Activated B cell treated with CpG ODN at 0.5 μM for 24 hours (primary cell): ENCODE measurements at places on chromosomes 7 and 10.
A peak's percentile ranks its signal among the peaks of the same experiment; 100 is the strongest.

DNA sequence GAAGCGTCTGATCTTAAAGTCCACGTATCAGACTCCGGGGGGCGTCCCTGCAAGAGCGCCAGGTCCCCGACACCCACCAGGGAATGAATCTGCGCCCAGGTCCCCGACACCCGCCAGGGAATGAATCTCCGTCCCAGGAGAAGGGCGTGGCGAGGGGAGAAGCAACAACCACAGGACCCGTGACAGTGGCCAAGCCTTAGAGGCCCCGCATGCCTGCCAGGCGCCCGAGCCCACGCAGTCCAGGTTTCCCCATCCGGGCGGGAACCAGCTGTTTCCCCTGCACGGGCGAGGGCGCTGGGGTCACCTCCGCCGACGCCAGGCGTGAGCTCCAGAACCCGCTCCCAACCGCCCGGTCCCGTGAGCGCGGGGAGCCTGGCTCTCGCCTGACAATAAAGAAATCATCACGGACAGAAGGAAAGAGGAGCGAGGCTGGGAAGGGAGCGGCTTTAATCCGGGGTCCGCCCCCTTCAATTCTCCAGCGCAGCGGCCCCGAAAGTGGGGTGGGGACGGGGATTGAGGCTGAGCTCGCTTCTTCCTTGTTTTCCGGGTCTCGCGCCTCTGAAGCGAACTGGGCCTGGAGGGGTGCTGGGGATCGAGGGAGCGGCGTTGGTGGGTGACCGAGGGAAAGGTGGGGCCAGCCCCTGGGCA, 29.0 kb upstream of the BMS1 start:
- no peak for DNase-seq

- DNase-seq = no peak
Measured at GRCh38 chr10:71206911-71207310, 5.5 kb upstream of the UNC5B start.

GRCh38 chr10:131464789-131465188, 153.3 kb upstream of the TCERG1L start:
- DNase-seq = no peak

GRCh38 chr10:97016728-97017473, 168.9 kb downstream of the SLIT1 start:
- DNase-seq = no peak

GRCh38 chr10:53356616-53357349, 584.2 kb upstream of the MBL2 start:
- no peak for DNase-seq

DNA sequence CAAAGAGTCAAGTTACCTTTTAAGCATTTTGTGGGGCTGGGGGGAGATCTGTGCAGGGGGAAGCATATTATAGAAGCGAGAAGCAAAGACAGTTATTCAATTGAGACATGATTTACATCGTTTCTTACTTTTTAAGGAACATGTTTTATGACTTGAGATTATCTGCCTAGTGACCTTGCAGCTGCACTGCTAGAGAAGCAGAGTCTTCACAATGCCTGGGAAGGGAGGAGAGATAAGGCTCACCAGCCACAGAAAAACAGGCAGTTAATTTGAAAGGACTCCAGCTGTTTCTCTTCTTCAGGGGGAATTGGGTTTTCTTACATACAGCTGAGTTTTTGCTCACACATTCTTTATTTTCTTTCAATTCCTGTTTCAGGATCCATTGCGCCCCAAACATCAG, 31.0 kb downstream of the PHYH start:
- DNase-seq = no peak

- DNase-seq = peak; percentile 63
Measured at GRCh38 chr7:44565097-44565794, 8.5 kb downstream of the DDX56 start.

GRCh38 chr7:33379891-33380525, 250.6 kb downstream of the BBS9 start:
- DNase-seq = no peak

- DNase-seq = no peak
Measured at GRCh38 chr10:48879451-48879850, 60.2 kb downstream of the LRRC18 start.

DNA sequence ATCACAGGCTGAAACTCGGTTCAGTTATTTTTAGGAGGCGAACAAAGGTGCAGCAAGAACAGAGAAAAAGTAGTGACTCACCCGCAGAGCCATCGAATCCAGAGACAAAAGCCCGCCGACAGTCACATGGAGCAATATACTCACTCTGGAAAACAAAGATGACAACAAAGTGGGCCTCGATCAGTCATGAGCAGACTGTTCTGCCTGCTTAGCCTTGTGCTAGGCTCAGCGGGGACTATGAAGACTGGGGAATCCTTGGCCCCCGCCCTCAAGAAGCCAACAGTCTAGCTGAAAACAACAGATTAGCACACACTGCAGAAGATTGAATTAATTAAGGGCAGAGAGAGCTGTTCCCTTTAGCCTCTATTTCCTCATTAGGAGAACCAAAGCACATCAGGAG, 30.4 kb downstream of the XPNPEP1 start:
- no peak for DNase-seq

- no peak for DNase-seq
Measured at GRCh38 chr7:20218279-20218678, 1.1 kb upstream of the MACC1 start.

DNA sequence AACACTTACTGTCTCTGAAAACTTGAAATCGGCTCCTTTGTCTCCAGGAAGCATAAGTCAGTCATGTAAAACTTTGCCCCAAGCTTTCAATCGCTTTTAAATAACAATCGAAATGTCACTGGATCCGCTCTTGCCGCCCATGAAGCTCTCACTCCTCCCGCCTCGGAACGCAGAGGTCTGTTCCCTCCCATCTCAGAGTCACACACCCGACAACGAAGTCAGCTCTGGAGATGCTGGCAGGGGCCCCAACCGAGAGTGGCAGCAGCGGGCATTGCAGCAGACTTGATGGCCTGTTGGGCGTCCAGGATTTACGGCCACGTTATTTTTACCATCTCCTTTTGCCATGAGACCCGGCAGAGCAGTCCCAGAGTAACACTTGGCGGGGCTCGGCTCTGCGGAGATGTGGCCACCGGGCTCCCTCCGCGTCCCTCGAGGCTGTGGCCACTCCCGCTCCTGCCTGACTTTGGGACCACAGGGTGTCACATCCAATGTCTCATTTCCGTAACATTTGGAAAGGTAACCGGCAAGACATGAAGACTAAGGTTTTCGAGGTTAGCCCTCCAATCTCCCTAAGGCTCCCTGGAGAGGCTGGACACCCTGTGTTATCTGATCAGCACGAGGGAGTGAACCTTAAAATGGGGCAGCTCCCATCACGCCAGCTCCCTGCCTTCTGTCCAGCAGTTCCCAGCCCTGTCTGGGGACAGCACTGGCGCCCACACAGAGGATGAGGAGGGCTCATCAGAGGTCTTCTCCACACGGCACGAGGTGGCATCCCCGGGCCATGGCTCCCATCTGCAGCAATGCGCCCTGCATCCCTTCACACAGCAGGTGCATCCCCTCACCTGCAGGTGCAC, 62.8 kb upstream of the ADGRA1 start:
- no peak for DNase-seq

DNA sequence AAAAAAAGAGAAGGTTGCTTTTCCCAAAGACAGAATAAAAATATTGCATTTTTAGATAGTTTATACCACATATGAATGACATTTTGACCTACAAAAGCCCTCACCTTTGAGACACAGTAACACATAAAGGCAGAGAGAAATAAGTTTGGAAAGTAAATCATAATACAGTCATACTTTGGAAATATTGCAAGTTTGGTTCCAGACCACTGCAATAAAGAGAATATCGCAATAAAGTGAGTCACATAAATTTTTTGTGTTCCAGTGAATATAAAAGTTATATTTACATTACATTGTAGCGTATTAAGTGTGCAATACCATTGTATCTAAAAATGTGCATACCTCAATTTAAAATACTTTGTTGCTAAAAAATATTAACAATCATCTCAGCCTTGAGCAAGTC, 40.3 kb downstream of the CCDC71L start:
- DNase-seq = no peak

DNA sequence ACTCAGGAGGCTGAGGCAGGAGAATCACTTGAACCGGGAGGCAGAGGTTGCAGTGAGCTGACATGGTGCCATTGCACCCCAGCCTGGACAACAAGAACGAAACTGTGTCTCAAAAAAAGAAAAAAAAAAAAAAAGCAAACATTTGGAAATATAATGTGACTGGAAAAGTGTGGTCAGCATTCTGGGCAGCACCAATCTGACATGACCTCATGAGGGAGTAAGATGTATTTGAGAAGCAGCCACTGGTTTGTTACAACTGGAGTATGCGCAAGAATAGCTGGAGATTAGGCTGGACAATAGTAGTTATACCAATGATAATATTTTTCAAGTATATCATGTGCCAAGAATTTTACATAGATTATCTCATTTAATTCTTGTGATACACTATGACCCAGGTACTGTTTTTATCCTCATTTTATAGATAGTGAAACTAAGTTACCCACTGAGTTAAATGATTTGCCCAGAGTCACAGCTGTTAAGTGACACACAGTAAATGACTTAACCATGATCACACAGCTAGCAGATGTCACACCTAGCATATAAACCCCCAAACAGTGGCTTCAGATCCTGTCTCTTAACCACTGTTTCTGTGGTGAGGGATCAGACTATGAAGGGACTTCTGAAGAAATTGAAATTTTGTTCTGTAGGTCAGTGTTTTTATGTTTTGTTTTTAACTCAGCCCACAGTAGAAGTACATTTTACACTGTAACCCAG, 11.1 kb downstream of the MCU start:
- DNase-seq = no peak

GRCh38 chr7:154777489-154777888, 225.4 kb downstream of the PAXIP1 start:
- no peak for DNase-seq

GRCh38 chr10:117226813-117227451, 14.0 kb upstream of the SLC18A2 start:
- DNase-seq = no peak

DNA sequence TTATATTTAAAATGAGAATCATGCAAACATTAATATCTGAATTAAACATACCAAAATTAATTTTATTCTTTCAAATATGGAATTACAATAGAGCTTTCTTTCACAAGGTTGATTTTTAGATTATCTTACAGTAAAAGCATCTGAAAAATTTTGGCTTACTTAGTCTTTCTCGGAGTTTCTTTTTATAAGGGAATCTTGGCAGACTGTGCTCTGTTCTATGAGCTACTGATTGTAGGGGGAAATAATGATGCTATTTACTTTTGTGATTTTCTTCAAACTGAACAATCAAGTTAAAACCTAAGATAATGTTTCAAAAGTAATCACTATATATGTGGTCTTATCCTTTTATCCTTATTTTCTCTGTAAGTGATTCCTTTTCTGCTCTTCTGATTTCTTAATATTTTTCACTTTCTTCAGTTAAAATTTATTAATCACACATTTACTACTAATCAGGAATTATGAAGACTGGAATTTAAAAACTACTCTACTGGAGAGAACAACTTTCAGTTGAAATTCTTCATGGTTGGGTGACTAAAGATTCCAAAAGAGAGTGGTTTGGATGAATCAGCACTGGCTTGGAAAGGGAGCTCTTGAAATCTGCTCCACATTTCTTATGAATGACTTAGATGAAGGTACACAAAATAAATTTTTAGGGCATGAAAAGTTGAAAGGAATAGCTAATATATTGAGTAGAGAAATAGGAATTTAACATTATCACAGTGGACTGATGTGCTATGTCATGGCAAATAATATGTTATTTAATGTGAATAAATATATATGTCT, 103.9 kb downstream of the PPP1R9A start:
- DNase-seq = no peak

DNA sequence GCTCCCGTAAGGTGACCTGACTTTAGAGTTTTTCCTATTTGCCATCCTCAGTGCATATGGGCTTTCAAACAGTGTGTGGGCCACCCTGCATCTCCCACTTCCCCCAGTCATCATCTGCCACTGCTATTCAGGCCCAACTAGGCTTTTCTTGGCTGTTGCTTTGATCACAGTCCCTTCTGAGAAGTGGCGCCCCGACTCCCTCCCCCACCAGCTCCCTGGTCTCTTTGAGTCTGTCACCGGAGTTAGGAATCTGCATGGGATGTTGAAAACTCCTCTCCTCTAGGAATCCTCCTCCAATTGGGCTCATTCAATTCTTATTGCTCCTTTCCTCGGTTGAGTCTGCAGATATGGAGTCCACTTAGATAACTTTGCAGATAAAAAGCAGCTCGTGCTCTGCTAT, 32.1 kb downstream of the HIF1AN start:
- no peak for DNase-seq

GRCh38 chr7:38306914-38307313, 33.5 kb upstream of the TARP start:
- no peak for DNase-seq

GRCh38 chr10:92387289-92387940, 96.4 kb downstream of the MARCHF5 start:
- DNase-seq = no peak

DNA sequence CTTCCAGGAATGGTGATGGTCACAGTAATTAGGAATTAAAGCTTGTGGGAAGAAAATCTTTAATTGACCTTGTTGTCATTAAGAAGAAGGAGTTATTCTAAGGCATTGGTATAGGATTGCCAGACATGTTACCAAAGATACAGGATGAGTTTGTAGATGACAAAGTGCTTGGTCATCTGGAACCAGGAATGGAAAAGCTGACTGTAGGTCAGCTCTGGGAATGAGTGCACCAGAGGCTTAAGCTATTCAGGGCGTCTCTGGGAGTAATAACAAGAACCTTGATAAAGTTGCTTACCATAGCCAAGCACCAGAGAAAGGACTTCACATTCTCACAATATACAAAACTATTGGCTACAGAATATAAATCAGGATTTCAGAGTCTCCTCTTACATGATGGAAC, 89.0 kb downstream of the PHTF2 start:
- DNase-seq = no peak

GRCh38 chr7:91620827-91621226, 259.7 kb downstream of the MTERF1 start:
- DNase-seq = no peak

GRCh38 chr10:94591461-94592205, 46.0 kb downstream of the HELLS start:
- DNase-seq = no peak

- no peak for DNase-seq
Measured at GRCh38 chr10:111126077-111126476, 49.2 kb downstream of the ADRA2A start.

DNA sequence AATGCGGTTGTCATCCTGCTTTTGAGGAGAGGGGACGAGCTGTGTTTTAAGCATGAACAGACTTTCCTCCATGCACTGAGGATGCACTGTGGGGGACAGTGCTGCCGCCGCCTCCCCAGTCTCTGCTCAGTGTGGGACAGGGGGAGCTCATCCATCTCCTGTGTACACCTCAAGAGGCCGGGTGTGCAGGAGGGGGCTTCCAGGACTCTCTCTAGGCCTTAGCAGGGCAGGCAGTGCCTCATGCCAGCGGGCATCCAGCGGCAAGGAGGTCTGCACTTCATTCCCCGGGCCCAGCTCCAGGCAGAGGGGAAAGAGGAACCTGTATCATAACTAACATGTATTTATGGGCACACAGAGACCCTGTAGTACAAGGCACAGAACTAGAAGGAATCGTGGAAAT, 89.7 kb downstream of the DIP2C start:
- DNase-seq = no peak

- no peak for DNase-seq
Measured at GRCh38 chr7:27134392-27134791, 3.8 kb upstream of the HOXA4 start.
